ENCODE measurements at places on chromosomes 1 and 21.
A peak's percentile ranks its signal among the peaks of the same experiment; 100 is the strongest.

- no peak for DNase-seq
These were observed 225.1 kb upstream of the TMEM51 start for GRCh38 chr1:14928412-14928811.

DNA sequence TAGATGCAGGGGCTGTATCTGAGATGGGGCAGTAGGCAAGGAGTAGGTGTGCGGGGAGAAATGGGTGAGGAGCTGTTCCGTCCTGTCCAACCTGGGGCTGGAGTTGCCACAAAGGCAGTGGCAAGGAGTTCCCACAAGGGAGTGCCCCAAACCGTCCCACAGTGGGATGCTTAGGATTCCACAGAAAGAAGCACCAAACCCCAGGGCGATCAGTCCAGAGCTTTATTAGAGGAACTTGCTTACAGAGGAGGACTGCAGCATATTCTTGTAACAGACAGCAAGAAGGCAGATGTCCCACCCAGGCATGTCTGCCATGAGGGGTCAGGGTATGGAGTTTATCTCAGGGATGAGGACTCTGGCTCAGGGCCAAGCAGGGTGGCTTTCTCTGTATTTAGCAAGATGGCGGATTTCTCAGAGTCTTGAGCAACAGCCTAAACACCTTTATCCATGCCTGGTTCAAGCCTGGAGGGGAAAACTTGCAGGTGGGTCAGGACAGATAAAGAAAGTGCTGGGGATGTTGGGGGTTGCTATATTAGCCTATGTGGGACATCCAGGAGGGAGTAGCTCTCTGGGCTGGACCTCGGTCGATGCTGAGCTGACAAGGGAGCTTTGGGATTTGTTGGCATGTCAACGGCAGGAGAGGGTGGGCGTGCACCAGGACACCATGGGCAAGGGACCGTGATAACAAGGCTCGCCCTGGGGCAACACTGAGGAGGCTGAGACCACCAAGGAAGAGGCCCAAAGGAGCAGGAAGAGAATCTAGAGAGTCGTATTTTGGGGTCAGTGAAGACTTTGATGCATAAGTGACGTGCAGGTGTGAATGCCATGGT, 32.8 kb downstream of the OBSCN start:
- DNase-seq, result no peak

- DNase-seq, result no peak
These were observed 11.3 kb downstream of the TMCC2 start for GRCh38 chr1:205239078-205239477.

DNA sequence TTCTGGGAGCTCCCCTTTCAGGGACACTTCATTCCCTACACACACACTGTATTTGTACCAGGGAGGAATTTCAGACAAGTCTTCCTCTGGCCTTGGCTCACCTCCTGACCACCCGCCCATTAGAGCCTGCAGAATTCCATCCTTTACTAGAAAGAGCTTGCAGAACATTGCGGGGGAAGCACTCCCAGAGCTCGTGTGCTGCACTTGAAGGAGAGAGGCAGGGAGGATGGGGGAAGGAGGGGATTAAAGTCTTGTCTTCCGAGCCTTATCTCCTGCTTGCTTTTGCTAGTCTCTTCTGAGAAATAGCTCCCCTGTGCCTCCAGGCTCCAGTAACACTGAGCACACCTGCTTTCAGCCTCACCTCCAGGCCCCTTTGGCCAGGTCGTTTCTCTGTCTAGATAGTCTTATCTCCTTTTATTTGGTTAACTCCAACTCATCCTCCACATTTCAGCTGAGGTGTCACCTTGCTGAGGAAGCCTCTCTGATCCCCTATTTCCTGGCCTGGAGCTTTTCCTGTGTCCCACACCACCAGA, 62.0 kb downstream of the PCNX2 start:
- DNase-seq, result no peak

- DNase-seq, result no peak
These were observed 39.5 kb upstream of the SGIP1 start for GRCh38 chr1:66494482-66494881.

GRCh38 chr1:44531785-44532566, 126.9 kb downstream of the RNF220 start:
- no peak for DNase-seq

DNA sequence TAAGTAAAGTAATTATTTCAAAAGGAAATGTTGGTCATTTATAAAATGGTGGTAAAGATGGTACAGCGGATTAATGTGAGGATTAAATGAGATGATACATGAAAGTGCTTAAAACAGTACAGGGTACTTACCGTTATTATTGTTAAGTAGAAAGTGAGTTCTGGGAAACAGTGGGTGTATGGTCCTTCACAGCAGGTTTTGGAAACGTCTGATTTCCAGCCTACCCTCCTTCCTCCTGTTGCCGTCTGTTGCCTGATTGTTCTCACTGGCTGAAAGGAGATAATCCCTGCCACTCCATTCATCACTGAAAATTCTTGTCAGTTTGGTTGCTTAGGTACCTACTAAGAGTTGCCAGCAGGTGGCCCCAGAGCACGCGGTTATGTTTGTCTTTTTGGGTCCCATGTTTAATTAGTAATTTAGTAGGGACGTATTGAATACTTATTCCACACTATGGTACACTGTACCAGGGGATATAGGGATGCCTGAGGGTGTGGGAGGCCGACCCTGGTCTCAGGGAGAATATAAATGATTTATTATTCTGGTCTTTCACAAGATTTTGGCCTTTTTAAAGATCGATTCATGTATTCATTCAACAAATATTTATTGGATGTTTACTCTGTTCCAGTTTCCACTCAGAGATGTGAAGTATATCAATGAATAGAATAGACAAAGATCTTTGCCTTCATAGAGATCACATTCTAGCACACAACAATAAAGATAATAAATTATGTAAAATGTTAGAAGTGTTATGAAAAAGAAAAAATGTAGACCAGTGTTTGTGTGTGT, 30.8 kb upstream of the RPTN start:
- peak; percentile 61 for DNase-seq

GRCh38 chr1:205355075-205355453, 1.7 kb downstream of the KLHDC8A start:
- peak; percentile 67 for DNase-seq

DNA sequence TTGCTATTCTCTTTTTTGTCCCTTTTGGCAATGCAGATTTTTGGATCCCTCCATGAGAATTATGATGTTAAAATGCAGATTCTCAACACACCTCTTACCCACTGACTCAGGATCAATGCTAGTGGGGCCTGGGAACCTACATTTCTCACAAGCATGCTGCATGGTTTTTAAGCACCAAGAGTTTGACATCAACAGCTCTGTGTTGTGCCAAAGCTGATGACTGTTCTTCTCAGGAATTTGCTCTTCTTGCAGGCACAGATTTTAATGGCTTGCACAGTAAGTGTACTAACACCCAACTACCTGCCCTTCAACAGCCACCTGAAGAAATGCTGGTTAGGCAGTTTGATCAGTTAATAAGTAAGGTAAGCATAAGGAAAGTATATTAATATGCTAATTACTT, 468.7 kb downstream of the PTBP2 start:
- DNase-seq, result no peak

GRCh38 chr1:183138301-183138700, 47.8 kb upstream of the LAMC2 start:
- no peak for DNase-seq

DNA sequence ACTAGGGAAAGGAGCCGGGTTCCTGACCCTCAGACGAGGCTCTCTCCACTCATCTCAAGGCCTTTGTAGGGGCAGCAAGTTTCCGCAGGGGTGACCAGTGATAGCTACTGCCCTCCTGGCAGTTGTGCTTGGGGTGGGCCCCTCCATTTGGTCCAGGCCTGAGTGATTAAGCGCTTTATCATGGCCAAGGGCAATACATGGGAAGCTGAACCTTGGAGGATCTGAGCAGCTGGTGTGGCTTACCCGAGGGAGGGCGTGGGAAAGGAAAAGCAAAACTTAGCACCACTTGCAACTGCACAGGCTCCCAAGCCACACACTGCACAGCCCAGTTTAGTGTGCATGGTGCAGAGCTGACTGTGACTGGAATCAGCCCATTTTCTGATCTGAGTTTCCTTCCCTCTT, 47.8 kb downstream of the GADD45A start:
- DNase-seq, result no peak

DNA sequence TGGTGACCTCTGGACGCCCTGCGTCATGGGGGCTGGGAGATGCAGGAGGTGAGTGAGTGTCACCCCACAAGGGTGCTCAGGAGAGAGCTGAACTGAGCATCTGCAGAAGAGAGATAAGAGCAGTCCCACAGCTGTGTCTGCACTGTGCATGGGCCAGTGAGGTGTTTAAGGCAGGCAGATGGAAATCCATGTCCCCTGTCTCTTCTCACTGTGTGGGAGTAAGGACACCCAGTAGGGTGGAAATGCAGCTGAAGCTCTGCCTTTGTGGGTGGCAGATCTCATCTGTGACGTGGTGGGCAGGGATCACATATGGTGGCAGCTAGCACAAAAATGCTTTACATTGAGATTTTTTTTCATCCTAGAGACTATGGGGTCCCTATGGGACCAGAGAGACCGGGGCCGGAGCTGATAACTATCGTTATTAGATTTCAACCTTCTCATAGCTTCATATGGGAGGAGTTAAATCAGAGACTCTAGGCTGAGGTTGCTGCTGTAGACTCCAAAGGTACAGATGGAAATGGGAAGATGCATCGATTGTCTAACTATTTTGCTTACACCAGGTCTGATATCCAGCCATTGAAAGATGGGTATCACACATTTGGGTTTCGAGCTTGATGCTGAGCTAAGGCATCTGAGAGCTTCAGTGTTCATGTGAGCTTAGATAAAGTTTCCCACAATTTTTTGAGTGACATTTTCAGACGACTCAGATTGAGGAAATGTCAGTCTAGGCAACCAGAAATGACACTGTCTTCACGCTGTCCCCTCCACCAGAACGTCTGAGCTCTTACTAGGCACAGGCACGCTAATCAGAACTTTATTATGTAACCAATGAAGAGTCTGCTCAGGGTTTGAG, 65.3 kb upstream of the PSEN2 start:
- DNase-seq, result no peak

GRCh38 chr1:216238844-216239243, 184.4 kb downstream of the USH2A start:
- DNase-seq, result no peak

- DNase-seq, result peak; percentile 8
These were observed 10.4 kb upstream of the GJA8 start for GRCh38 chr1:147892216-147892615.

- DNase-seq, result no peak
These were observed 24.9 kb downstream of the SYT11 start for GRCh38 chr1:155884031-155884960.

DNA sequence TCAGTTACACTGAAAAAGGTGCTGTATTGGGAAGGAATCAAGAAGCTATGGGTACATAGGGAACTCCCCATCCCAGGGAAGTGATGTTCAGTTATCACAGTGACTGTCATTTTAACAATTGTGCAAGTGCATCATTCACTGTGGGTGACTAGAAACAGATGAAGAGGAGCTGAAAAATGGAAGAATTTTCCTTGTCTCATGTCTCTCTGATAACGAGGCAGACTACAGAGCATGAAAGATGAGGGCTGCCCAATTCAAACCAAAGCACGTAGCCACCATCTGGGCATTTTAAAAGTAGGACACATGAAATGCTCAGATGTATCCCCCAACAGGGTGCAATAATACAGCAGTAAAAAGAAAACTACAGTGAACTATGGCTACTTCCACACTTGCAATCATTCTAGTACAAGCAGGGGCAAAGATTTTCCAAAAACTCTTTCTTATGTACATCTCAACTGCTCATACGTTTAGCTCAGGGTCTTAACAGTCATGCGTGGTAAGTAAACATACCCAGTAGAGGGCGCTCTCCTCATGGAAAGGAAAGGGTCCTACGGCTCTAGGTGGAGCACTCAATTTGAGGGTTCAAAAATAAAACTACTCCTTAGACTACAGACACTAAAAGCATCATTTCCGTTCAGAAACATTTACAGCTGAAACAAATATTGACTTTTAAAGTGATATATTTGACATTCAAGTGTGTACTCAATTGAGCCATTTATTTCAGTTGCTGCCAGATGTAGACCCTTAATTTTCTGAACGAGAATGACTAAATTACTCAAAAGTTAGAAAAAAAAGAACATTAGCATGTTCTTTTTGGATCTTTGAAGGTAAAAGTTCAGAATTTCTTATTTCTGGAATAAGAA, 143.2 kb downstream of the KCTD3 start:
- peak; percentile 13 for DNase-seq

DNA sequence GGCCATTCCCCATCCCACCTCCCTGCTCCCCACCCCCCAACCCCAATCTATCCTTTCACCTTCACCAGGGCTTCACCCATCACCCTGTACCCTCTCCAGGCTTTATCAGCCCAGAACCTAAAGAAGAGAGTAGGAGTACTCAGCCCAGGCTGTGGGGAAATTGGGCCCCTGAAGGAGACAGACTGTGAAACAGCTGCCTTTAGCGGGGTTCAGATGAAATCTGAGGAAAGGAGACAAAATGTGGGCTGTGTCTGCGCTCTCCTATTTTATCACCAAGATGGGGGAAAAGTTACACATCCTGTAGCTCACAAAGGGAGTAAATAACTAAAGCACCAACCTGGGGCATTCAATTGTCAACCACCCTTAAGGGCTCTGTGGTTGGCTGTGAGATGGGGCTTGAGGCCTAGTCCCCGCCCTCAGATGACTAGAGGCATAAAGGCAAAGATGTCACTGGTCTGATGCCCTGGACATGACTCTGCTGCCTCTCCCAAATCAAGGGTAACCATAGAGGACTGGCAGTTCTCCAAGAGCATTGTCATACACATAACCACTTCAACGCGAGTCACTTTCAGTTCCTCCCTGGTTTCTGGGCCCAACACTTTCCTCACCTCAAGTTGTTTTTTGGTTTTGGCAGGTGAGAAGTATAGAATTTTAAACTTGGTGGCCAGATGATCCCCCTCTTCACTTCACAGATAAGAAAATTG, 30.0 kb downstream of the SLC27A3 start:
- peak; percentile 68 for DNase-seq

DNA sequence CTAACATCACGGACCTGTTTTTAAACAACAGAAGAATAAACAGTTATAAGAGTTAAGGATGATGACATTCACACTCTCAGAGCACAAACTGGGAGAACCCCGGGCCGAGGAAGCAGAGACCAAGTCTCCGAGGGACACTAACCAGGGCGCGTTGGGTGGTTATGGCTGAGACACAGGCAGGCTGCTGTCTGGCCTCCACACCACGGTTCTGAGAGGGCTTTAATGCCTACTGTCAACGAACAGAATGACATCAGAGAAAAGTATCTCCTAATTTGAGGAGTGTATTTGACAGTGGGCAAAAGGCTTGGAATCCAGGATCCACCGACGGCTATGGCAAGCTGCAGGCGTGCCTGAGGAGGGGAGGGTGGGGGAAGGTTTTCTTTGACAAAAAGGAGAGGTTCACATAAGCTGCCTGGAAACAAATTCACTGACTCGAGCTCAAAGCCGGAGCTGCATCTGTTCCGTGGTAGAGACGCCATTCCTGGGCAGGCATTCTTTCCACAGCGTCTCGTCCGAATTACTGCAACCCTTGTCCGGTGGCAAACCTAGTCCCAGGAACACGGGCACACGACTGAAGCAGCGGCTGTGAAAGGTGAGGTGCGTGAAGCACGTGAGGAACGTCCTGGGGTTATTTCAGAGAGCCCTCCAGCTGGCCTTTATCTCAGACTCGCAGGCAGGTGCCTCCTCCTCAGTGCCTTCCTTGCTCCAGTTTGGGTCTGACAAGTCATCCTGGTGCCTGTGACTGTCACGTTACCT, 9.4 kb downstream of the POFUT2 start:
- DNase-seq, result no peak

GRCh38 chr1:28199328-28200233, 23.1 kb upstream of the PTAFR start:
- DNase-seq, result no peak

Measured in Ammon's horn (tissue), 1 donor.